ENCODE measurements at places on chromosomes 1 and 21.
A peak's percentile ranks its signal among the peaks of the same experiment; 100 is the strongest.

GRCh38 chr1:154469844-154470560 lies 32.0 kb upstream of the TDRD10 start:
- no peak for DNase-seq
- peaks cover 20% of the 10 kb centered on the region for H3K4me1 ChIP-seq
- H3K4me3 ChIP-seq: no peak overlapping the region
- peaks cover 4% of the 10 kb centered on the region for H3K36me3 ChIP-seq

- DNase-seq: no peak
- peak overlapping the region; percentile 22 for H3K27ac ChIP-seq
- H3K27me3 ChIP-seq: no peaks in the 10 kb centered on the region
- peaks cover 16% of the 10 kb centered on the region for H3K4me1 ChIP-seq
- H3K4me3 ChIP-seq: no peak overlapping the region
- peaks cover 5% of the 10 kb centered on the region for H3K36me3 ChIP-seq
Measured at GRCh38 chr1:224168859-224169380, 14.1 kb upstream of the DEGS1 start.

DNA sequence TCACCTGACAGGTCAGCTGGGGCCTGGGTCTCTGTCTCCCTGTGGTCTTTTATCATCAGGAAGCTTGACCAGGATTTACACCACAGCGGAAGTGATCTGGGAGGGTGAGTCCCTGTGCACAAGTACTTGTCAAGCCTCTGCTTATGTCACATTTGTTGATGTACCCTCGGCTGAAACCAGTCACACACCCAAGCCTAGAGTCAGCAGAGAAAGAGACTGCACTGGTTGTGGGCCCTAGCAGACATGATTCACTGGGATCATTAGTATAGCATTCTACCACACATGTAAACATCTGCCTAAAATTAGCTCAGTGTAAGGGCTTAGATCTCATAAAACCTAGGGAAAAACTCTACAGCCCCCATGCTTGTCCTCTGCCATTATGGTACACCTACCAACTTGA lies 79.3 kb upstream of the LAMC2 start:
- DNase-seq: no peak
- no peak overlapping the region for H3K4me3 ChIP-seq
- H3K36me3 ChIP-seq: no peaks in the 10 kb centered on the region
- no peak overlapping the region for H3K27ac ChIP-seq
- H3K27me3 ChIP-seq: peaks cover 15% of the 10 kb centered on the region

- H3K27ac ChIP-seq: no peak overlapping the region
- no peak for DNase-seq
- no peaks in the 10 kb centered on the region for H3K27me3 ChIP-seq
- H3K36me3 ChIP-seq: no peaks in the 10 kb centered on the region
- no peaks in the 10 kb centered on the region for H3K4me1 ChIP-seq
Measured at GRCh38 chr1:57963581-57963980, 539.7 kb upstream of the DAB1 start.

GRCh38 chr21:36330904-36331303 lies 10.9 kb downstream of the MORC3 start:
- no peak overlapping the region for H3K4me3 ChIP-seq
- peak overlapping the region; percentile 20 for H3K27ac ChIP-seq
- no peaks in the 10 kb centered on the region for H3K27me3 ChIP-seq
- H3K4me1 ChIP-seq: peaks cover 33% of the 10 kb centered on the region
- peaks cover 48% of the 10 kb centered on the region for H3K36me3 ChIP-seq

- H3K27ac ChIP-seq: peak overlapping the region; percentile 65
- no peaks in the 10 kb centered on the region for H3K27me3 ChIP-seq
- H3K36me3 ChIP-seq: peaks cover 2% of the 10 kb centered on the region
- H3K4me3 ChIP-seq: no peak overlapping the region
- peaks cover 27% of the 10 kb centered on the region for H3K4me1 ChIP-seq
Measured at GRCh38 chr21:15001857-15002606, 62.8 kb downstream of the NRIP1 start.

DNA sequence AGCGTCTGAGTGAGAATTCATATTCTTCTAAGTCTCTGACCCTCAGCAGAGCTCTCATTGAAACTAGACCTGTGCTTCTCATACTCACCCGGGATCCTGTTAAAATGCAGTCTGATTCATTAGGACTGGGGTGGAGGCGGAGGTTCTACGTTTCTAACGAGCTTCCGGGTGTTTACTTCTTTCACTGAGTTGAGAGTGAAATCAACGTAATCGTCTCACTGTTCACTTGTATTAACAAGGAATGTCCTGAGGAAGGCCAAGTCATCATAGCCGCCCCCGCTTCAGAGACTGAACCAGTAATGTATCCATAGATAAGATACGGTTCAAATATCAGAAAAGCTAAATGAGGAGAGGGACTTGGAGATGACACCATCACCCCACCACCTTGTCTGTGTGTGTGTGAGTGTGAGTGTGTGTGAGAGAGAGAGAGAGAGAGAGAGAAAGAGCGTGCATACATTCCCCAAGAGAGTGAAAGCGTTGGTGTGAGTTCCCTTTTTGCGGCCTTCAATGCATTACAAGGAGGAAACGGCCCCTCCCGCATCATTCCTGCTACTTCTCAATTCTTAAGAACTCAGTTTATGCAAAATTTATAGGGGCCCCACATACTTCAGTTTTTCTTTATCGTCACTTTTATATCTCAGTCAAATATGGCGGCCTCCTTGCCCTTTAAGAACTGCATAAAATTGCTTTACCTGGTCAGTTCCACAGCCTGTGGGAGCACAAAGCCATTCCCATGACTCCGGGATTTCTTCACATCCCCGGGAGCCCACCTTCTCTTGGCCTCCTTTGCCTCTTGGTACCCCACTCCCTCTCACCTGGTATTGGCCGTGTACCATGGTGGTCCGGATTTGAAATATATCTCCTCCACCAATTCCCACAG lies 19.8 kb downstream of the KMO start:
- H3K27ac ChIP-seq: peak overlapping the region; percentile 11
- peak overlapping the region; percentile 68 for H3K4me3 ChIP-seq
- peaks cover 5% of the 10 kb centered on the region for H3K4me1 ChIP-seq
- H3K27me3 ChIP-seq: peaks cover 7% of the 10 kb centered on the region
- DNase-seq: no peak

DNA sequence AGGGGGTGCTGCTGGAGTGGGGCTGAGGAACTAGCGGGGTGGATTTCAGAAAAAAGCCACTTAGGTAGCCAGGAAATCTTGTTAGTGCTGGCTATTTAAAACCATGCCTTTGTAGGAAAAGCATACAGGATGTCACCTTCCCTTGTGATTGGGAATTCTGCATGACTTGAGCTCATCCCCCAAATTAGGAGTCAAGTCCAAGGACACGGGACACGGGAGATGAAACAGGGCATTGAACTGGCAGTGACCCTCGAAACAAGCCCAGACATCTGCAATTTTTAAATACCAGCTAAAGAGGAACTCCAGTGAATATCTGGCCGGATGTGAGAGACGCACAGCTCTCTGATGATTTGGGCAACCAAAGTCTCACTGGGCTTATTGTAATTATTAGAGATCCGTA lies 32.8 kb downstream of the C2CD2 start:
- peaks cover 19% of the 10 kb centered on the region for H3K4me1 ChIP-seq
- DNase-seq: no peak
- H3K27me3 ChIP-seq: no peaks in the 10 kb centered on the region
- no peak overlapping the region for H3K4me3 ChIP-seq
- peaks cover 3% of the 10 kb centered on the region for H3K36me3 ChIP-seq
- H3K27ac ChIP-seq: no peak overlapping the region

- no peaks in the 10 kb centered on the region for H3K36me3 ChIP-seq
- no peaks in the 10 kb centered on the region for H3K4me1 ChIP-seq
Measured at GRCh38 chr1:178870944-178871343, at the start of gene ANGPTL1. Gene ANGPTL1 (minus strand): TSS chr1:178871077. CDS start chr1:178865776, 5,301 bp downstream.

DNA sequence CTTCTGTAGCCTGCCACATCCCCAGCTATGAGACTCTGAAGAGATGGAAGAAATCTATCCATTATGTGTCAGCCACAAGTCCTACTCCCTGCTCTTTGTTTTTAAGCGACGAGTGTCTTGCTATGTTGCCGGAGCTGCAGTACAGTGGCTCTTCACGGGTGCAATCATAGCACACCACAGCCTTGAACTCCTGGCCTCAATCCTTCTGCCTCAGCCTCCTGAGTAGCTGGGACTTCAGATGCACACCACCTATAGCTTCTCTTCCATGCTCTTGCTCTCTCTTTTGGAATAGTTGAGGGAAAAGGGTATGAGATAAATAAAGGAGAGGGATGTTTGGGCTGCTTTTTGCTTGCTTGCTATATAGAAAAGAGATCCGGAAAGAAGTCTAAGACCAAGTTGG lies 1.6 kb downstream of the TUFT1 start:
- H3K4me1 ChIP-seq: peaks cover 20% of the 10 kb centered on the region
- H3K27ac ChIP-seq: no peak overlapping the region
- DNase-seq: no peak
- H3K36me3 ChIP-seq: no peaks in the 10 kb centered on the region
- H3K27me3 ChIP-seq: no peaks in the 10 kb centered on the region
- peak overlapping the region; percentile 93 for H3K4me3 ChIP-seq

- DNase-seq: no peak
- H3K4me3 ChIP-seq: no peak overlapping the region
- H3K36me3 ChIP-seq: peaks cover 10% of the 10 kb centered on the region
Measured at GRCh38 chr1:94142022-94142421, 21.1 kb upstream of the ABCA4 start.

DNA sequence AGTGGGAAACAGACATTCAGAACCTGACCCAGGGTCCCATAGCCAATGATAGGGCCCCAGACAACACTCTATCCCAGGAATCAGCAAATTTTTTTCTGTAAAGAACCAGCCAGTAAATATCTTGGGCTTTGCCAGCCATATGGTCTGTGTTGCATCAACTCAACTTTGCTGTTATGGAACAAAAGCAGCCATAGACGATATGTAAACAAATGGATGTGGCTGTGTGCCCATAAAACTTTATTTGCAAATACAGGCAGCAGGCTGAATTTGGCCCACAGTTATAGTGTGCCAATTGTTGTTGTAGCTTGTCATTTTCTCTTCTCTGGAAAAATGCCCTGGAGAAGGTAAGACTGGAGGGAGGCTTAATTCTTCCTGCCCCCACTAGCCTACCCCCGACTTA lies 431.1 kb upstream of the VAMP3 start:
- H3K27me3 ChIP-seq: peaks cover 2% of the 10 kb centered on the region
- H3K4me1 ChIP-seq: no peaks in the 10 kb centered on the region
- no peaks in the 10 kb centered on the region for H3K36me3 ChIP-seq
- no peak for DNase-seq
- H3K27ac ChIP-seq: no peak overlapping the region
- no peak overlapping the region for H3K4me3 ChIP-seq

- H3K4me3 ChIP-seq: peak overlapping the region; percentile 27
- peaks cover 9% of the 10 kb centered on the region for H3K27me3 ChIP-seq
- peaks cover 19% of the 10 kb centered on the region for H3K4me1 ChIP-seq
- peak overlapping the region; percentile 70 for H3K27ac ChIP-seq
Measured at GRCh38 chr21:45256912-45257672, 30.6 kb downstream of the POFUT2 start.

- peak; percentile 72 for DNase-seq
- peaks cover 8% of the 10 kb centered on the region for H3K4me1 ChIP-seq
- H3K27me3 ChIP-seq: no peaks in the 10 kb centered on the region
- H3K36me3 ChIP-seq: peaks cover 88% of the 10 kb centered on the region
Measured at GRCh38 chr1:18907021-18907916, 4.9 kb upstream of the ALDH4A1 start.

GRCh38 chr1:56850411-56850810 lies 4.2 kb upstream of the C8A start:
- H3K4me1 ChIP-seq: no peaks in the 10 kb centered on the region
- no peak for DNase-seq
- peaks cover 30% of the 10 kb centered on the region for H3K27me3 ChIP-seq
- no peak overlapping the region for H3K27ac ChIP-seq
- no peaks in the 10 kb centered on the region for H3K36me3 ChIP-seq

DNA sequence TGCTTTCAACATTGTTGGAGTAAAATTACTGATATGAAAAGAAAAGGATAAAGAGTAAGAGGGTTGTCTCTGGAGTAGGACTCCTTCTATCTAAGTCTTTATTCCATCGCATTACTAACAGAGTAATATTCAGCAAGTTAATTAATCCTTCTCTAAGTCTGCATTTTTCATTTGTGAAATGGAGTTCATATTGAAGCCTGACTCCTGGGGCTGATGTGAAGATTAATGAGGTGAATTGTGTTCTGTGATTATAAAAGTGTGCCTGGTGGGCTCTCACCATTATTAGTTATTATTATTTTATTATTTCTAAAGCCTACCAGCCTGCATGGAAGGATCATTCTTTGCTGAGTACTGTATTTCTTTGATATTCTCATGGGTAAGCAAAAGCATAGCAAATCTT lies 1096.7 kb downstream of the KCNT2 start:
- H3K27me3 ChIP-seq: no peaks in the 10 kb centered on the region
- no peak for DNase-seq
- H3K36me3 ChIP-seq: no peaks in the 10 kb centered on the region
- H3K27ac ChIP-seq: no peak overlapping the region
- H3K4me1 ChIP-seq: no peaks in the 10 kb centered on the region

DNA sequence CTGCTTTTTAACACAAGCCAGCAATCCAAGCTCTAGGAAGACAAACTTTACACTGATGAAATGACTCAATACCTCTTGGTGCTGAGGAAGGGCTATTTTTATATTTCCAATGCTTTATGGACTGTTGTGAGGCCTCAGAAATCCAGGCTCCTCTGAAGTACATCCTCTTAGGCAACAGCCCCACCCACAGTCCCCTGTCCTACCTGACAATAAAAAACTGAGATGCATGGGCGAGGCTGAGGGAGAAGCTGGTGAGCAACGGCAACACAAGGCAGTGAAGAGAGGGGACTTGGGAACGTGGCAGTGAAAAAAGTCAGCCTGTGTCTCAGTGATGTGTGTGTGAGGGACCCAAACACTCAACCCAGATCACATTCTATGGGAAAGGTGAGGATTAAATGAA lies 10.1 kb upstream of the CPT2 start:
- H3K27me3 ChIP-seq: no peaks in the 10 kb centered on the region
- DNase-seq: no peak
- no peak overlapping the region for H3K27ac ChIP-seq

DNA sequence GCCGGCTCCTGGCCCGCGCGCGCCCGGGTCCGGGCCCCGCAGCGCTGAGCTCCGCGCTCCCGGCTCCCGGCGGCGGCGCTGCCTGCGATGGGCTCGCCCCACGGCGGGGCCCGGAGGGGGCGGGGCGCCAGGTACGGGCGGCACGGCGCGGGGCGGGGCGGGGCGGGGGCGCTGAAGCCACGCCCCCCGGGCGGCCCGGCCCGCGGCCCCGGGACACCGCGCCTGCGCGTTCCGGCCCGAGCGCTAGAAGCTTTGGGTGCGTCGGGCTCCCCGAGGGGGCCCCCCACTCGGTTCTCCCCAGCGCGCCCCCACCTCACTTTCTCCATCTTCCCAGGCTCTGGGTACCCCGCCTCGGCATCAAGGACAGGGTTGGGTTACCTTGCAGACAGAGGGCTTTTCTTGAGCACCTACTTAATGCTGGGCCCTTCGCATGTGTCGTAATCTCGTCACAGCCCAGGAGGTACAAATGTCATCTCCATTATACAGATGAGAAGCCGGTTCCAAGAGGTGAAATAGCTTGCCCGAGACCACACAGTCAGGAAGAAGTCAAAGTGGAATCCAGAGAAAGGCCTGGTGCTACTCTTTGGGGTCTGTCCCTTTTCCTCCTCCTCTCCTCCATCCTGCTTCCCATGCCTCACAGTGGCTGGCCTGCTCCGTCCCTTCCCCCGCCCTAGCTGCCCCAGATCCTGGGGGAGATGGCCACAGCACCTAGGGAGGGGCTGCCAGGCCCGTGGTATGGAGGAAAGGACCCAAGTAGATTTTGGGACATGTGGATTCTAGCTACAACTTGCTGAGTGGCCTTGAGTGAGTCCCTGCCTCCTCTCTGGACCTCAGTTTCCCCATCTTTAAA lies 46.5 kb downstream of the RAP1GAP start:
- DNase-seq: no peak
- H3K36me3 ChIP-seq: peaks cover 3% of the 10 kb centered on the region
- H3K4me1 ChIP-seq: peaks cover 2% of the 10 kb centered on the region

GRCh38 chr1:175209493-175209921 lies 16.9 kb upstream of the KIAA0040 start:
- no peak for DNase-seq
- no peaks in the 10 kb centered on the region for H3K36me3 ChIP-seq
- H3K4me1 ChIP-seq: peaks cover 46% of the 10 kb centered on the region
- peak overlapping the region; percentile 88 for H3K27ac ChIP-seq

All from effector memory CD8-positive, alpha-beta T cell (primary cell).